ENCODE measurements at places on chromosomes 7 and 10. TPM values are rescaled to one million over a fixed set of nuclear protein-coding genes. Genes with fewer than 3 reads are reported as not detected.

Gene SNX8
- 24.2 TPM for total RNA-seq

Gene MUC12
- 5.6 TPM for total RNA-seq

Gene GIMAP4
- not detected for total RNA-seq

Gene PLAC9
- 1.2 TPM for total RNA-seq

Gene RAMP3
- 0.78 TPM for total RNA-seq

Gene POP7
- total RNA-seq: 79.5 TPM

Gene PTPN20
- 2.1 TPM for total RNA-seq

Gene RBP4
- not detected for total RNA-seq

GRCh38 chr7:140196361-140197217 is 19.8 kb upstream of the KDM7A start:
- no peak for DNase-seq

GRCh38 chr7:44852590-44852989 is 4.7 kb upstream of the H2AZ2 start:
- DNase-seq: no peak

DNA sequence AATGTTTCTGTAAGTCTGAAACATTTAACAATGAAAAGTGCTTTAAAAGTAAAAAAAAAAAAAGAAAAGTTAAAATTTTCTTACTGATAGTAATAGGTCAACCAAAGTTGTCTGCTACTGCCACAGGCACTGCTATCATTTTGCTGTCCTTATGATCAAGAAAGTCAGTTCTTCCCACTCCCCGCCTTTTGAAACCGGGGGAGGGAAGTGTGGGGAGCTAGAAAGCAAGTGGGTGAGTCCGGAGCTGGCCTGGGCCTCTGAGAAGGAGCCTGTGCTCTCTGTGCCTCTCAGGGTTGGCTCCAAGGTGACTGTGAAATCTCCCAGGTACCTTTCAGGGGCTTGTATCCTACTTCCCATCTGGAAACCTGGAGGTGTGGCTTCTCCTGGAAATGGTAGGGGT is 7.3 kb downstream of the C7orf57 start:
- no peak for DNase-seq

- no peak for DNase-seq
Observed at GRCh38 chr10:97664282-97664850, 22.7 kb downstream of the AVPI1 start.

DNA sequence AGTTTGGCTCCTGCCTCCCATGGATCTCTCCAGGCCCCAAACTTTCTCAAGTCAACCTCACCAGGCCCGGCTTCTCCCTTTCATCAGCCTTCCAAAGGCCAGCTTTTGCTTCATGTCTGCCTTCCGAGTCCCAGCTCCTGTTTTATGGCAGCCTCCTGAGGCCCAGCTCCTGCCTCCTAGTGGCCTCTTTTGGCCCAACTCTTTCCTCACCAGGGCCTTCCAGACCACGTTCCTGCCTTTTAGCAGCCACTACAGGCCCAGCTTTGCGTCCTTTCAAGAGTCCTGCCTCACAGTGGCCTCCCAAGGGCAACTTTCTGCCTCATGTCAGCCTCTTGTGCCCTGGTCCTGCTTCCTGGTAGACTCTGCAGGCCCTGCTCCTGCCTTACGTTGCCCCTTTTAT is 15.3 kb upstream of the TMEM248 start:
- no peak for DNase-seq

DNA sequence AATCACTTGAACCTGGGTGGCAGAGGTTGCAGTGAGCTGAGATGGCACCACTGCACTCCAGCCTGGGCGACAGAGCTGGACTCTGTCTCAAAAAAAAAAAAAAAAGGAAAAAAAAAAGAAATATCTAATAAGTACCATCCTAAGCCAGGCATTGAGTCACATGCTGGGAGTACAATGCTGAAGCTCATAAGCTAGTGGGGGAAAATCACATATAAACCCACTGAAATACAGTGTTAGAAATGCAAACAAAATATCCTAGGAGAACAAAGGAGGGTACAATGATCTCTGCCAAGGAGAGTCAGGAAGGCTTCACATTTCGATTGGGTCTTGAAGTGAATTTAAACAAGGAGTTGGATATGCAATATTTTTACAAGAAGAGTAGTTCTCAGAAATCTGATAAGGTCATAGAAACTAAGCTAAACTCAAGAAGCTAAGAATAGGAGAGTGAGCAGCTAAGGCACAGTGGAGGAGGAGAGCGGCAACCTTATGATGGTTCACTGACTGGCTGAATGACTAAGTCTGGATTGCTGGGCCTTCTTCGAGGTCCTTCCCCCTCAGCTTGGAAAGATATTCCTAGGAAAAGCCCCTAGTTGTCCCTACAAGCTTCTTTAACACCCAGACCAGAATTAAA is 115.5 kb downstream of the PHTF2 start:
- no peak for DNase-seq

DNA sequence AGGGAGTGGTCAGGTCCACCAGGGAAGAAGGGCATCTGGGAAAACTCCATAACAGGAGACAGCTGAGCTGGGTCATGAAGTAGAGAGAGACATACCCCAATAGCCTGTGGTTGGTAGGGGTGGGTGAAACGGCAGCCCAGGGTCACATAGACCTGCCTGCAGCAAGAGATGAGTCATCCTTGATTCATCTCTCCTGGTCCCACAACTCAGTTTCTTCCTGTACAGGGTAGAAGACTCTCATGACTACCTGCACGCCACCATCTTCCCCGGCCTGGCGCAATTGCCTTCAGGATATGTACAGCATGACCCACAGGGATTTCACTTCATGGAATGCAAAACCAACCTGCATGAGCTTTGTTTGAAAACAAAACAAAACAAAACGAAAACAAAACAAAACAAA is 45.1 kb upstream of the ADAM12 start:
- peak; percentile 90 for DNase-seq

- no peak for DNase-seq
Observed at GRCh38 chr10:128811511-128811910, 655.5 kb upstream of the MGMT start.

DNA sequence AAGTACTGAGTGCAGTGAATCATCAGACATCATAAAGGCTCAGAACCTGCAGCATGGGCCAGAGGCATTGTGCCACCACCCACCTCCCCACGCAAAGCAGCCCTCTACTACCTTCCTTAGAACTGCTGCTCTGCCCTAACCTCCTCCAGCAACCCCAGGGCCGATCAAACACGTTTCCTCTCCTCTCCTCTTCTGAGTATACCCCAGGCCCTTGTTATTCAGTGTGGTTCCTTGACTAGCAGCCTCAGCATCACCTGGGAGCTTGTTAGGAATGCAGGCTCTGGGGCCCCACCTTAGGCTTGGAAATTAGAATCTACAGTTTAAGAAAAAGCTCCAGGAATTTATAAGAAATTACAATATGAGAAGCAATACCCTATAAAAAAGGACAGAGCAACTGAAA is 33.2 kb downstream of the DYDC1 start:
- no peak for DNase-seq

- DNase-seq: no peak
Observed at GRCh38 chr7:151623766-151624165, 104.1 kb upstream of the RHEB start.

- DNase-seq: no peak
Observed at GRCh38 chr7:140990193-140990962, 24.4 kb downstream of the MRPS33 start.

DNA sequence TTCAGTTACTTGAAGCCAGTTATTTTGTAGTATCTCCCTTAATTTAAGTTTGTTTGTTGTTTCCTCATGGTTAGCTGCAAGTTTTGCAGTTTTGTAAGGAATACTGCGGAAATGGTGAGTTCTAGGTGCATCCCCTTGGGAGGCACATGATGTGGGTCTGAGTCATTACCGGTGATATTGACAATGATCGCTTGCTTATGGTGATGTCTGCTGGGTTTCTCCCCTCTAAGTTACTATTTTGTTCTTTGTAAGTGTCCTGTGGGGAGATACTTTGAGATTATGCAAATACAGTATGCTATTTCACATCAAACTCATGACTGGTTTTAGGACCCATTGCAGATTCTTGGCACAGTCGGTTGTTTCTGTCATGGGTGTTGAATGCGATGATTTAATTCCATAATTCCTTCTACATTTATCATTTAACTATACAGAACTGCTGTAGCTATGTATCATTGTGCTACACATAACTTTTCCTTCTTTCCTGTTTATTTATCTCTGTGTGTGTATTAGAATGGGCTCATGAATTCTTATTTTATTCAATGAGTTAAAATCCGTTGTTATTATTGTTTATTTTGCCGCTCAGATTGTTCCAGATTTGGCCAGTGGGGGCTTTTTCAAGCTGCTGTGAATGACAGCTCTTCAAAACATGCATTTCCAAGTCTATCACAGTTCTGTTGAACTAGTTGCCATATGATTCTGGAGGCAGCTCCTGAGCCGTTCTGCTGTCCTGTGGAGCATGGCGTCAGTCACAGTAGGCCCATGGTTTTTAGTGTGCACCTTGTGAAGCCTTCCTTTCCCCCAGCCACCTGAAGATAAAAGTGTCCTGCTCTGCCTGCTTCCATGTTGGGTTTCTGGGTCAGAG is 18.4 kb downstream of the TSPAN14 start:
- DNase-seq: peak; percentile 82

DNA sequence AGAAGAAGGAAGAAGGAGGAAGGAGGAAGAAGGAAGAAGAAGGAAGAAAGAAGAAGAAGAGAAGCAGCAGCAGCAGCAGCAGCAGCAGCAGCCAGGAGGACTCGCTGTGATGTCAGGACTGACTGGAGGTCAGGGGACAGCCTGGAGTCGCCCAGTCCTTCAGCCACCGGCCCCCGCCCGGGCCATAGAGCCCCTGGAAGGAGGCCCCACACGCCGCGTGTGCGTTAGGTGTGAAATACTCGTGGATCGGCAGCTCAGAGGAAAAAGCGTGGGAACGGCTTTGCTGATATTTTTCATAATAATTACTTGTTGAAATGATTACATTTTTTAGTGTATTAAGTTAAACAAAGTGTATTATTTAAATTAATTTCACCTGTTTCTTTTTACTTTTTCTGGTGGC is 48.4 kb downstream of the UNCX start:
- DNase-seq: no peak

DNA sequence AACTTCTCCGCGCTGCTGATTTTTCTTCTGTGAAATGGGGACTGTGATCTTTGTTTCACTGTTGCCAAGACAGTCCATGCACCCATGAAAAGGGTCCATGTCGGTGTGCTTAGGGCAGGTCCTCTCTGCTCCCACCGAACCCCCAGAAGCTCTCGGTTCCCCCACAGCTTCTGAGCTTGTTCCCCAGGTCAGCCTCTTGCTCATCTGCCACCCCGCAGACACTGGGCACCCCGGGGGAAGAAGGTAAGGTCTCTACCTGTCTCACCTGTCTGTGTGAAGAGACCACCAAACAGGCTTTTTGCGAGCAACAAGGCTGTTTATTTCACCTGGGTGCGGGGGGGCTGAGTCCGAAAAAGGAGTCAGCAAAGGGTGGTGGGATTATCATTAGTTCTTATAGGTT is 66.2 kb upstream of the NANOS1 start:
- DNase-seq: no peak

DNA sequence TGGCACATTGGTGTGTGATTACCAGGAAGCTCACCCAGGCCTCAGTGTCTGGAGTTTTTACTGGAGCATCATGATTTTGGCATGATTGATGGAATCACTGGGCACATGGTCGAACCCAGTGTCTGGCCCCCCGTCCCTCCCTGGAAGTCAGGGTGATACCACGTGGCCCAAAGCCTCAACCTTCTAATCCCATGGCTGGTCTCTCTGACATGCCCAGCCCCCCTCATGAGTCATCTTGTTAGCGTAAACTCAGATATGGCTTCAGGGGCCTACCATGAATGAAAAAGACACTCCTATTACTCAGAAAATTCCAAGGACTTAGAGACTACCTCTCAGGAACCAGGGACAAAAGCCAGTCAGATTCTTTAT is 109.3 kb downstream of the GRK5 start:
- DNase-seq: peak; percentile 86

- no peak for DNase-seq
Observed at GRCh38 chr7:1862560-1862959, 192.5 kb downstream of the ELFN1 start.

- no peak for DNase-seq
Observed at GRCh38 chr10:47299611-47300428, at the start of gene GDF10. Gene GDF10 (plus strand): TSS chr10:47300197. CDS start chr10:47300652, 455 bp downstream.

DNA sequence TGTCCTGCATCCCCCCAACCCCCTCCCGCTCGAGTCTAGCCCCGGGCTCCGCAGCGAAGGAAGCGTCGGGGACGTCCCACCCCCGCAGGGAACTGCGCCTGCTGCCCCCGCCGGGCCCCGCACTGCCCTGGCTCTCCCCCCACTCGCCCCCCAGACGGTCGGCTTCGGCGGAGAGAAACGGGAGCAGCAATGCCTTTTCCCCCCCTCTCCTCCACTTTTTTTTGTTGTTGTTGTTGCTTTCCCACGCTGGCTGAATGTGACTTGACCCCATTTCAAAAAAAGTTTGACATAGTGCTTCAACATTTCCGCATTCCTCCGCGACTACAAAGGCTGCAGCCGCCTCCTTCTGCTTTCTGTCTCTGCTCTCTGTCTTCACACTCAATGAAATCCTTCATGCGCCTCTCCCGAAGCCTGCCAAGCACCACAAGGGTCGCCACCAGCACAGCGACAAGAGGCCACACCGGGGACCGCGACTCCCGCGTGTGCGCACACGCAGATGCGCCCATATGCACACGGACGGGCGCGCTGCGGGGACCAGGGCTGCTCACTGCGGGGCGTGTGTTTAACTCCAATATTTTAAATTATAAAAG is 1.0 kb downstream of the CDK6 start:
- peak; percentile 78 for DNase-seq

GRCh38 chr10:80411267-80411668 is 2.9 kb downstream of the PRXL2A start:
- DNase-seq: peak; percentile 86

DNA sequence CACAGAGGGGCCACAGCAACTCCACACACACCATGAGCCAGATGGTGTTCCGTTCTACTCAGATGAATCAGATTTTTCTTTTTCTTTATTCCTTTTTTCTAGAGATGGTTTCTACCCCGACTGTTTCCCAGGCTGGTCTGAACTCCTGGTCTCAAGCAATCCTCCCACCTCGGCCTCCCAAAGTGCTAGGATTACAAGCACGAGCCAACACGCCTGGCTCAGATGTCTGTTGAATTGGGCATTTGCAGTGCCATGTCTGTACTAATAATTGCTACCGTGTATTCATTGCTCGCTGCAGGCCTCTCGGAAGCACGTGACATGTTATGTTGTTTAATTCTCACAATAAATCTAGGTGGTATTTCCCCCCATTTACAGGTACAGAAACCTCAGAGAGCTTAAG is 67.2 kb downstream of the RABGEF1 start:
- DNase-seq: no peak
